HepG2 (cell line): ENCODE measurements at places on chromosomes 5 and 9. TPM values are rescaled to one million over a fixed set of nuclear protein-coding genes. Genes with fewer than 3 reads are reported as not detected.
A peak's percentile ranks its signal among the peaks of the same experiment; 100 is the strongest.

- H3K27ac ChIP-seq, result no peak overlapping the region
- H3K4me3 ChIP-seq, result no peak overlapping the region
- H3K36me3 ChIP-seq, result peaks cover 6% of the 10 kb centered on the region
- no peak for DNase-seq
- no peaks in the 10 kb centered on the region for H3K27me3 ChIP-seq
Measured at GRCh38 chr9:93468763-93469456, 15.5 kb upstream of the FAM120AOS start.

GRCh38 chr5:173686950-173687349, 70.5 kb upstream of the BOD1 start:
- no peak overlapping the region for H3K4me3 ChIP-seq
- no peak overlapping the region for H3K27ac ChIP-seq
- peaks cover 39% of the 10 kb centered on the region for H3K4me1 ChIP-seq
- no peaks in the 10 kb centered on the region for H3K36me3 ChIP-seq
- DNase-seq, result no peak

GRCh38 chr5:116371431-116371830, 203.2 kb downstream of the SEMA6A start:
- H3K27me3 ChIP-seq, result no peaks in the 10 kb centered on the region
- H3K36me3 ChIP-seq, result no peaks in the 10 kb centered on the region
- H3K4me1 ChIP-seq, result peaks cover 21% of the 10 kb centered on the region
- H3K4me3 ChIP-seq, result no peak overlapping the region
- DNase-seq, result peak; percentile 62

- H3K4me3 ChIP-seq, result no peak overlapping the region
- peak; percentile 42 for DNase-seq
- 0 out of 2 replicates have a peak, but pooled peaks cover 4% of the 10 kb centered on the region for H3K4me1 ChIP-seq
Measured at GRCh38 chr9:126420643-126421564, 94.3 kb downstream of the MVB12B start.

- H3K27ac ChIP-seq, result no peak overlapping the region
- DNase-seq, result no peak
- H3K36me3 ChIP-seq, result no peaks in the 10 kb centered on the region
- peaks cover 16% of the 10 kb centered on the region; the same call in 1 of the 2 replicates for H3K4me1 ChIP-seq
Measured at GRCh38 chr5:16568875-16569580, 47.8 kb downstream of the RETREG1 start.

DNA sequence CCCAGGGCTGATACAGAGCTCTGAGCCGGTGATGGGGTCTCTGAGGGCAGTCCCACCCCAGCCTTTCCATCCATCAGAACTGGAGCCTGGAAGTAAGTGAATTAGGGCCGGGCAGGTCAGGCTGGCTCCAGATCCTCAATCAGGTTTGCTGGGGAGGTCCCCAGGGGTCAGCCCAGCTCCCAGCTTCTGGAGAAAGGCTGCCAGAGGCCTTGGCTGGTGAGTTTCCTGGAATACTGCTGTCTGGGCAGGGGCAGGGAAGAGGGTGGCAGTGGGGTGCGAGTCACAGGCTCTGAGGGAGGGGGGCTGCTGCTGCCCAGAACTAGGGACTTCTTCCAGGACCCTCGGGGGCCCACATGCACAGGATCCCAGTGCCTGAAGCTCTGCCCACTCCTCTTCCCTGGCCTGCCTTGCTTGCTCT, 200.6 kb upstream of the MVB12B start:
- H3K4me1 ChIP-seq, result no peaks in the 10 kb centered on the region
- no peak for DNase-seq
- H3K27ac ChIP-seq, result no peak overlapping the region
- H3K36me3 ChIP-seq, result no peaks in the 10 kb centered on the region

DNA sequence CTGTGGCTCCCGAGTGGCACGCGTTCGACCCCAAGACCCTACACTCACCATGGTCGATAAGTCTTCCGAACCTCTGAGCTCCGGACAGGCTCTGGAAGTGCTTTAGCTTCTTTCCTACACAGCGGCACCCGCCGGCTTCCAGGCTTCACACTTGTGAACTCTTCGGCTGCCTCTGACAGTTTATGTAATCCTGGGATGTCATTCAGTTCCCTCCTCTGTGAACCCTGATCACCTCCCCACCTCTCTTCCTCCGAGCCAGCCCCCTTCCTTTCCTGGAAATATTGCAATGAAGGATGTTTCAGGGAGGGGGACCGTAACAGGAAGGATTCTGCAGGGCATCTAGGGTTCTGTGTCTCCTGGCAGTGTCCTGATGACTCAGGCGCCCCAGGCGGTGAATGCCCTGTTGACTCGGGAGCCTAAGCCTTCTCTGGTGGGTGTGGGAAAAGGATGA, at the start of gene CD14:
TSS of gene CD14 (minus strand) at position 155 of the 451 bp plus-strand sequence. CDS start at position 51, 104 bp downstream.
- H3K4me3 ChIP-seq, result 0 out of 2 replicates have a peak within 1 kb of the TSS, but pooled peaks have one; percentile 6
- H3K4me1 ChIP-seq, result peaks cover 56% of the 10 kb centered on the region
- H3K27me3 ChIP-seq, result no peaks in the 10 kb centered on the region

GRCh38 chr5:113020461-113021273, 44.1 kb downstream of the DCP2 start:
- H3K4me1 ChIP-seq, result peaks cover 60% of the 10 kb centered on the region
- H3K27me3 ChIP-seq, result no peaks in the 10 kb centered on the region
- H3K27ac ChIP-seq, result peak overlapping the region; percentile 84
- H3K36me3 ChIP-seq, result no peaks in the 10 kb centered on the region; the same call in 1 of the 2 replicates
- peak; percentile 90 for DNase-seq
- H3K4me3 ChIP-seq, result no peak overlapping the region

DNA sequence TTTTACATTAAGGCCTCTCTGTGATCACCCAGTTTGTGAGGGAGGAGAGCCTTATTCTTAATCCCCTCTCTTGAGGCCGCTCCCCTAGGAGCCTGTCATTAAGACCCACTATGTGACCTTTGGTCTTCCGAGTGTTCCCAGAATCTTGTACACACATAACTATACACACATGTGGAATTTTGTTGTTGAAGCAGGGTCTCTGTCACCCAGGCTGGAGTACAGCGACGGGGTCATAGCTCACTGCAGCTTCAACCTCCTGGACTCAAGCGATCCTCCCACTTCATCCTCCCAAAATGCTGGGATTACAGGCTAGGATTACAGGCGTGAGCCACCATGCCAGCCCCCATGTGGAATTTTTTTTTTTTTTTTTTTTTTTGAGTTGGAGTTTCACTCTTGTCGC, 14.8 kb upstream of the PHYHD1 start:
- peak overlapping the region; percentile 65 for H3K27ac ChIP-seq
- peak; percentile 76 for DNase-seq
- H3K27me3 ChIP-seq, result no peaks in the 10 kb centered on the region
- H3K36me3 ChIP-seq, result peaks cover 26% of the 10 kb centered on the region

GRCh38 chr9:131017067-131017466, 8.1 kb downstream of the LAMC3 start:
- H3K27ac ChIP-seq, result no peak overlapping the region
- H3K4me1 ChIP-seq, result peaks cover 4% of the 10 kb centered on the region; the same call in 1 of the 2 replicates
- H3K36me3 ChIP-seq, result no peaks in the 10 kb centered on the region

- no peak overlapping the region for H3K4me3 ChIP-seq
- DNase-seq, result no peak
- H3K4me1 ChIP-seq, result no peaks in the 10 kb centered on the region
- H3K27me3 ChIP-seq, result no peaks in the 10 kb centered on the region
- H3K36me3 ChIP-seq, result no peaks in the 10 kb centered on the region
Measured at GRCh38 chr5:135065306-135066265, 31.6 kb upstream of the PITX1 start.

DNA sequence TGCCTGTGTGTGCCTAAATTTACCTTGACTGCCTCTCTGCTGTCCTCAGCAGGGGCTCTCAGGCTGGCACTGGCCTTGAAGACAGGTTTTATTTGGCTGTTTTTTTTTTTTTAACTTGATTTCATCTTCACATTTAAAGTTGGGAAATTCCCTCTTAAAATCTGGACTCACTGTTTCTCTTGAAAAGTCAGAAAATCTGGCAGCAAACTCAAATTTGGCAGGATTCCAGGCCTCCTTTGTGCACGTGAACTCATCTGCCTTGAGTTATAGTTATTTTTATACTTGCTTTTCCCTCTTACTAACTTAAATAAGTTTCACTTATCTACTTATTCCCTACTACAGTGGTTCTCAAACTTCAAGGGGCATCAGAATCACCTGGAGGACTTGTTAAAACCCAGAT, 118.4 kb upstream of the MAP3K1 start:
- H3K27ac ChIP-seq, result no peak overlapping the region
- H3K4me3 ChIP-seq, result no peak overlapping the region
- peaks cover 19% of the 10 kb centered on the region for H3K4me1 ChIP-seq
- H3K27me3 ChIP-seq, result no peaks in the 10 kb centered on the region; the same call in 1 of the 2 replicates
- H3K36me3 ChIP-seq, result no peaks in the 10 kb centered on the region

- H3K4me3 ChIP-seq, result no peak overlapping the region
- no peak overlapping the region for H3K27ac ChIP-seq
- H3K4me1 ChIP-seq, result no peaks in the 10 kb centered on the region
- peaks cover 68% of the 10 kb centered on the region for H3K27me3 ChIP-seq
Measured at GRCh38 chr9:136190237-136190601, 14.7 kb downstream of the LHX3 start.

DNA sequence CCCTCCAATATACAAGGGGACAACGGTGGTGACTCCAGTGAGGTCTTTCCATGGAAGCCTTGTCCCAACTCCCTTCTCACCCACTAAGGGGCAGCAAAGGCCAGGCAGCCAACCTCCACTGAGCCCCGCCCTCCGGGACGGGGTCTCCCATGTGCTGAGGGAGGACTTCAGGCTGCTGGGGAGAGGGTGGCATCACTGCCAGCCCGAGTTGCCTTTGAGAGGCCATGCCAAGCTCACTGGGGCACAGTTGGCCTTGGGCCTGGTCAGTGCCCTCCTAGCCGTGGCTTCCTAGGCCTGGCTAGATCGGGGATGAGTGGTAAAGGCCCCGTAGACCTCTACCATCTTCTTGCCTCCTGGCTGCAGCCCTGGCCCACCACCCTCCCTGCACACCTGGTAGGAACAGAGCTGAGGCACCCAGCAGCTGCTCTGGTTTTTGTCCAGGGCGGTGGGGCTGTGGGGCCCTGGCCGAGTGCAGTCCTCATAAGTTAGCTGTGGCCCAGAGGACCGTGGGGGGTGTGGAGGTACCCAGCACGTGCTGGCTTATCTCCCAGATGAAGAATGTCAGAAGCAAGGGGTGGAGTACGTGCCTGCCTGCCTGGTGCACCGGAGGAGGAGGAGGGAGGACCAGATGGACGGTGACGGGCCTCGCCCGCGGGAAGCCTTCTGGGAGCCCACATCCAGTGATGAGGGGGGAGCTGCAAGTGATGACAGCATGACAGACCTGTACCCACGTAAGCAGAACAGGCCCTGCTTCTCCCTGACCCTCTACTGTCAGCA, 3.2 kb downstream of the SURF2 start:
- DNase-seq, result peak; percentile 49
- H3K27me3 ChIP-seq, result no peaks in the 10 kb centered on the region
- peaks cover 15% of the 10 kb centered on the region; the same call in 1 of the 2 replicates for H3K36me3 ChIP-seq
- H3K4me3 ChIP-seq, result no peak overlapping the region

GRCh38 chr9:129414993-129415941, 205.6 kb downstream of the C9orf50 start:
- H3K27me3 ChIP-seq, result peaks cover 1% of the 10 kb centered on the region; the same call in 1 of the 2 replicates
- peak overlapping the region; percentile 95 for H3K27ac ChIP-seq
- peak; percentile 47 for DNase-seq
- peaks cover 70% of the 10 kb centered on the region for H3K4me1 ChIP-seq
- H3K4me3 ChIP-seq, result peak overlapping the region; percentile 56

- no peak overlapping the region for H3K4me3 ChIP-seq
- H3K27me3 ChIP-seq, result no peaks in the 10 kb centered on the region
- H3K36me3 ChIP-seq, result no peaks in the 10 kb centered on the region
- no peak overlapping the region for H3K27ac ChIP-seq
- H3K4me1 ChIP-seq, result peaks cover 54% of the 10 kb centered on the region
- DNase-seq, result no peak
Measured at GRCh38 chr5:140110646-140110957, 3.3 kb upstream of the PURA start.

DNA sequence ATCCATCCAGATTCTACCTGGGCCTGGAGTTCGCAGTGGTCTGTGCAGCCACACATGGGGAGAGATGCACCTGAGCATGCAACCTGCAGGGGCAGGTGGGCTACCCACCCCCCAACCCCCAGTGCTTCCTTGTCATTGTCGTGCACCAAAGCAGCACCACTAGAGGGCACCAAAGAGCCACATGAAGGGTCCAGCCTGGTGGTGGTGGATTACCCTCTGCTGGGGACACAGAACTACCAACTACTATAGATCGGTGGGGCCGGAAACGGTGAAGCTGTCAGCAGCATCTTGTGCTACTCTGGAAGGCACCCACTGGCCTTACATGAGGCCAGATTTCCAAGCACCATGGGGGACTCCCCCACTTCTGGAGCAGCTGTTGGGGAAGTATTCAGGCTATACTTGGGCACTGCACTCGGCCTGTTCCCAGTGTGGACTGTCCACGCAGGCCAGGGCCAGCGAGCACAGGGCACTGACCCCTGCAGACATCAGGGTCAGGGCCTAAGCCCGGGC, 60.2 kb upstream of the TBC1D2 start:
- DNase-seq, result peak; percentile 80
- H3K36me3 ChIP-seq, result no peaks in the 10 kb centered on the region
- H3K4me3 ChIP-seq, result no peak overlapping the region
- no peaks in the 10 kb centered on the region for H3K4me1 ChIP-seq

DNA sequence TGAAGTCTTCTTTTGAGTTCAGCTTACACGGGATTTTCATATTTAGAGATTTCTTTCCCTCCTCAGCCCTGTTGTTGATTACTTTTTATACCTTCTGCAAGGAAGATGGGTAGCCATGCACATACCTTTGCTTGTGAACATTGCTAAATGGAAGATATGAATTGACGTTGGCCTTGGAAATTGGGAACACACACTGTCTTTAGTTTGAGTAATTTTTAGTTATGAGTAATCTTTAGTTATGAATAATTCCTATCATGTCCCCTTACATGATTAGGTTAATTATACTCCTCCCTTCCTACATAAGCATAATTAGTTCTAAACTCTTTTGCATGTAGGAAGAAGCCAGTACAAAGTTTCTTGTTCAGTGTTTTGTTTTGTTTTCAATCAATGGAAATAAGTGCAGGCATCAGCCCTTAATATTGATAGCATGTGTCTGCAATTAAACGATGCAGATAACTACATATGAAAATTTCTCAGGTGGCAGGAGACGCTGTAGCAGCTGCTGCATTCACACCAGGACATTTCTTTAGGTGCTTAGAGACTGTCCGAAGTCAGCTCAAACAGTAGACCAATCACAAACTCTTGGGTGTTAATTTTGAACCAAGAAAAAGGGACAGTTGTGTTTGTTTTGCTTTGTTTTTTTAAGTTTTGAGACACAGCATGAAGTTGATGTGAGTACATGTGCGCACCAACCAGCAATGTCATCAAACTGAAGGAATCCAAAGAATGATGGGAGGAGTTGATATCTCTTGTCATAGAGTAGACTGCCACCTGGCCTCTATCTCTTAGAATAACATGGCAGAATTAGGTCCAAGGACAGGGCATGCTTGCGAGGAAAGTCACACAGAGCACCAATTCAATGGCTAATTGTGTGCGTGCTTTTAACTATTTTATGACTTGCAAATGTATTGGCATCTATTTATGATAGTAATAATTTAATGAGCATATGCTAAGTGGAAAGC, 51.4 kb downstream of the SMARCA2 start:
- H3K4me3 ChIP-seq, result no peak overlapping the region
- H3K36me3 ChIP-seq, result no peaks in the 10 kb centered on the region; the same call in 1 of the 2 replicates
- H3K4me1 ChIP-seq, result no peaks in the 10 kb centered on the region
- no peaks in the 10 kb centered on the region for H3K27me3 ChIP-seq
- H3K27ac ChIP-seq, result no peak overlapping the region
- peak; percentile 52 for DNase-seq

The C5orf52 gene
- not detected in 2 replicates for total RNA-seq

The SHB gene
- total RNA-seq, result 14.7 and 19.4 TPM in 2 replicates

The ERCC8 gene
- total RNA-seq, result 35.2 and 60.1 TPM in 2 replicates

The PCDHAC1 gene
- 0.04 TPM in 1 of 2 replicates, not detected in the other for total RNA-seq

The SLC6A18 gene
- not detected in 2 replicates for total RNA-seq

The IL5 gene
- not detected in 2 replicates for total RNA-seq

The PCDHB3 gene
- total RNA-seq, result 0.27 and 0.29 TPM in 2 replicates

The TXNDC8 gene
- total RNA-seq, result not detected in 2 replicates

The SLC6A19 gene
- total RNA-seq, result 0.02 TPM in 1 of 2 replicates, not detected in the other

The WHRN gene
- total RNA-seq, result 1.8 and 2.3 TPM in 2 replicates

The DBH gene
- total RNA-seq, result not detected in 2 replicates

The FBXL7 gene
- 0.07 TPM in 1 of 2 replicates, not detected in the other for total RNA-seq

The C5orf63 gene
- total RNA-seq, result 8.8 and 9.1 TPM in 2 replicates

The ZNF618 gene
- 0.06 and 0.07 TPM in 2 replicates for total RNA-seq
